ENCODE measurements at places on chromosomes 5 and 9.

- DNase-seq = no peak
These were observed 30.4 kb downstream of the HMGCR start for GRCh38 chr5:75367401-75367800.

DNA sequence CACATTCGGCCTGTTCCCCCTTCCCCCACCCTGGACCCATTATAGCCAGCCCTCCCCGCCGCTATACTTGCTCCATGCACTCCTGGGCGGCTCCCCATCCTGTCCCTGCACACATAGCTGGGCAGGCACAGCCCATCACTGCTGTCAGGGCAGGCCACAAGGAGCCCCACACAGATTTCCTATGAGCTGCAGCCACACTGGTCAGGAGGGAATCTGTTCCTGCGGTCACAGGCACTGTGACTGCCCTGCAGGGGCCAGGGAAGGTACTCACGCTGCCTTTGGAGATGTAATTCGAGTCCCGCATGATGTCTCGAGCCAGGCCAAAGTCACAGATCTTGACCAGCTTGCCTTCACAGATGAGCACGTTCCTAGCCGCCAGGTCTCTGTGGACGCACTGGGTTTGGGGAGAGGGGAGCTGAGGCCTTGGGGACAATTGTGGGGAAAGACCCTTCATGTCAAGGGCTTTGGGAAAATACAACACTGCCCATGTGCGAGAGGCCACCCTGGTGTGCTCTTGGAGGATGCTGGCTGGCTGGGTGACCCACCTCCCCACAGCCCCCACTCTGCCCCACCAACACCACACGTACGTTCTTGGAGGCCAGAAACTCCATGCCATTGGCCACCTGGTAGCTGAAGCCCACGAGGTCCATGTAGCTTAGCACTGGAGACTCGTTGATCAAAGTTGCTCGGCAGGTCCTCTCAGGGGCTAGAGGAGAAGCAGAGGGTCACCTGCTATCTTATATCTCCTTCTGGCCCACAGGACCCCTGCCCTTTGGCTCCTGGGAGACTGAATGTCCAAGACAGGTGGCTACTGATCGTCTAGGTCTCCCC lies 34.5 kb upstream of the CSF1R start:
- no peak for DNase-seq

GRCh38 chr5:154713615-154714125 lies 41.5 kb upstream of the LARP1 start:
- no peak for DNase-seq

GRCh38 chr5:124841829-124842712 lies 95.6 kb upstream of the ZNF608 start:
- no peak for DNase-seq

- DNase-seq = no peak
These were observed 7.5 kb upstream of the PFDN1 start for GRCh38 chr5:140310434-140310833.

- no peak for DNase-seq
These were observed 1.4 kb downstream of the SUSD1 start for GRCh38 chr9:112173489-112174221.

- DNase-seq = no peak
These were observed 174.3 kb downstream of the PRR16 start for GRCh38 chr5:120638449-120638848.

DNA sequence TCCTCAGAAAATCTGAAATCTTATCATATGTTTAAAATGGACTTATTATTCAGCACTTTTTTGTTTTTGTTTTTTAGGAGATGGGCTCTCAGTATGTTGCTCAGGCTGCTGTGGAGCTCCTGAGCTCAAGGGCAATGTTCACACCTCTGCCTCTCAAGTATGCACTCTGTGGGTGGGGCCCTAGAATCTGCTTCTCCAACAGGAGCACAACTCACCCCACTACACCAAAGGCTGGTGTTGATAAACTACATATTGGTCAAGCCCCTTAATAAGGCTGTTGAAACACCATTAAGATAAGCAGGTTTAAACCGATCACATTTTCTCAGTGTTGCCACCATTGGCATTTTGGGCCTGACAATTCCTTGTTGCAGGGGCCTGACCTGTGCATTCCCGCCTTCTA lies 131.6 kb downstream of the FANCC start:
- DNase-seq = no peak

DNA sequence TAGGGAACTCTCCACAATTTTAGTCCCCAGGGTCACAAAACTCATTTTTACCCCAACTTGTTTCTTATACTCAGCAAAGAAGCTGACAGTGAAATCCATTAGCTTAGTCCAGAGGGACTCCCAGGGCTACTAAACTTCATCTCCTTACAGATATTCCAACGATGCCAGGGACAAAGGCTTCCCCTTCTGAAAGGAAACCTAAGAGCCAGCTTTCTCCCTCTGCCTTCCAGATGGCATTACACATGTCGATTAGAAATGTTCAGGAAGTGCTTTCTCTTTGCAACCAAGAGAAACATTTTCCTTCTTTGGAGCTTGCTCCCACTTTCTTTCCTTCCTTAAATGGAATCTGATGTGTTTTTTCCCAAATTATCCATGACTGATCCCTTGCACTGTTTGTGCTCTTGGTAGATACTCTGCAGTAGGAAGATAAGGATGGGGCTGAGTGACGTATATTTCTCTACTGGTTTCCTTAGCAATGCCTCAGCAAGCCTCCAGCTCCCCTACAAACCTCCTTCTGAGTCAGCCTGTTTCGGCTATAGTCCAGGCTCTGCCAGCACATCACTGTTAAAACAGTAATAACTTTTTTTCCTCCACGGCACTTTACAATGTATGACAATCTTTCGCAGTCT lies 43.0 kb upstream of the HTR4 start:
- no peak for DNase-seq

DNA sequence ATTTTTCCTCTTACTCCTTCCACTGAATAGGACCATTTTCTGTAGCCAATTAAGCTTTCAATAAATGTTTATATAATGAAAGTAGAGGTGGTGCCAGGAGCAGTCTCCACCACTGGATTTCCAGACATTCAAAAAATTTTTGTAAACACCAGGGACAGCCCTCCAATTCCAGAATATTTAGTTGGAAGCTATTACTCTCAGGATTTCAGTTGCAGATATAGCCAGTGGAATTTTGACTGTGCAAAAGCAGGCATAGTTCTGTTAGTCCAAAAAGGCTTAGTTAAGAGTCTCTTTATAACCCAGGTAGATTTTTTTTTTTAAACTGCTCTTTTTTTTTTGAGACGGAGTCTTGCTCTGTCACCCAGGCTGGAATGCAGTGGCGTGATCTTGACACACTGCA lies 138.1 kb upstream of the DMRT1 start:
- DNase-seq = no peak

DNA sequence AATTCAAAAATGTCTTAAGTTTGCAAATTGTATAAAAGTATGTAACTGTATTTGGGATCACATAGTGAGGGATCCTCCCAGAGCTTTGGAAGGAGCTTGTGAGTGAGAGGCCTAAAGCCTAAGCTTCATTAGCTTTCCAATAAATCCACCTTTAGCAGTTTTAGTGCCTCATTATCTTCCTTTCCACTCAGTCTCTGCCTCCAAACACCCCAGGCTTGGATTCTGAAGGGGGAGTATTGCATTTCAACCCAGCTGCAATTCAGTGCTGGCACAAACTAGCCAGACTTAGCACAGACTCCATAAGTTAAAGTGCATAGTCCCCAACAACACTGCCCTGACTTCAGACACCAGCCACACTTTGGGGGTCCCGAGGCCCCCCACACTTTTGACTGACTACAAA lies 113.5 kb downstream of the SMARCA2 start:
- no peak for DNase-seq

DNA sequence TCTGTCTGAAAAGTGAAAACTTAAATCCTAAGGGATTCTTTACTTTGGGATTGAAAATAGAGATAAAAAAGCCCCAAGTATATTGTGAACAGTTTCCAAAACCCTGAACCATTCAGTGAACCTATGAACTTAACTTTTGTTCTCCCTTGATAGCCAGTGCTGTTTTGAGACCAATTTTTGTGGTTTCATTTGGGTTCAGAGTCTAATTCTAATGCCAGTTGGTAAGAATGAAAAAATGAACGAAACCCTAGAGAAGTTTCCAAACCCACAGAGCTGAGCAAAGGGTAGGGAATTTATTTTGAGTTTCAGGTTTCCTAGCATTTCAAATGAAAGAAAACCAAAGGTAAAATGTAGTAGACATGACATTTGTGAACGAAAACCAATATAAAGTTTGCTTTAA lies 1366.8 kb downstream of the EFNA5 start:
- no peak for DNase-seq

DNA sequence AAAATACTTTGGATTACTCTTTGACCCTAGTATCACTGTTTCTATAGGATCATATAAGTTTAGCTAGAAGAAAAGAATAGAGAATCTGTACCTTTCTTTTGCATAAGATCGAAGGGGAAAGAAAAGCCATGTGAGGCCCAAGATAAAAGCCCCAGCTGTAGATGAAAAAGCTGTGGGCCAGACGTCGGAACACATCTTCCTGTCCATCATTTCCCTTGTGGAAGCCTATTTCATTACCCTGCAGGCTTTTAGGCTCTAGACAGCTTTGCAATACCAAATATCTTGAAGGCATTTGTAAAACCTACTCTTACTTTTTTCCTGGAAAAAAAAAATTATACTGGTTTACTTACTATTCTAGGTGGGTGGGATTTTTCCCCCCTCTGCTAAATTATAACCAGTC lies 10.0 kb downstream of the PALM2AKAP2 start:
- no peak for DNase-seq

DNA sequence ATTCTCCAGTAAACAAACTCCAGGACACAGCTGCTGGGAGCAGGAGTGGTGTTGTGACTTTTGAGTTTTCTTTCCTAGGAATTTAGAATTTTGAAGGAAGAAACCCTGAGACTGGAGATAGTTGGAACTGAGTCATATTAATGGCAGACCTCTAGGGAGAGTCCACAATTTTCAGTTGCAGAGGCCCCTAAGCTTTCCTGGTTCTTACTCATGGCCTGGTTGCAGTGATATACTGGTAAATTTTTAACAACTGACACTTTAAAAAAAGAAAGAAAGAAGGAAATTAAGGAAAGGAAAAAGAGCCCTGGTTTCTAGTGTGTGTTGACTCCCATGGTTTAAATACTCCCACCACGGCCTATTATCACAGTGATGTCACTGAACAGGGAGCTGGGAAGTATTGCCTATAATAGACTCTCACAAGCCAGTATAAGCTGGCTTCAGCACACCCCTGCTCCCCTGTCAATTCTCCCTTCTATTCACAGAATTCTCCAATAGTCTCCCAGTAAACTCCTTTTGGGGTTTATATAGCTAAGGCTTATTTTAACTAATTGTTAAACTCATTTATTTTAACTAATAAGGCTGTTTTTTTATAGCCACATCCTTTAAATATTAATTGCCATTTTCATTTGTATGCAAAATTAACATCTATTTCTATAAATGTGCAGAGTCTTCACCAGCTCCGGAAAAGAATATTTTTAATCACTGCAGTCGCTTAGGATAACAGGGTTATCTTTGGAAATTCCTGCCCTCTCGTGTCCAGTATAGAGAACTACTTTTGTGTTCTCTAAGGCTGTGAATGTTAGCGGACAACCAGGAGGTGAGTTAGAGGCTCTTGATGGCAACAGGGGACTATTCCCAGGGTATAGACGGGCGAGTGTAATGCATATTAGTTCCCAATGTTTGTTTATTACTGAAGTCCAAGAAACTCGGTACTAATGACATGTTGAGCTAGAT lies 59.7 kb downstream of the GGTA1 start:
- DNase-seq = no peak

GRCh38 chr9:131874447-131874846 lies 134.6 kb upstream of the RAPGEF1 start:
- DNase-seq = no peak

DNA sequence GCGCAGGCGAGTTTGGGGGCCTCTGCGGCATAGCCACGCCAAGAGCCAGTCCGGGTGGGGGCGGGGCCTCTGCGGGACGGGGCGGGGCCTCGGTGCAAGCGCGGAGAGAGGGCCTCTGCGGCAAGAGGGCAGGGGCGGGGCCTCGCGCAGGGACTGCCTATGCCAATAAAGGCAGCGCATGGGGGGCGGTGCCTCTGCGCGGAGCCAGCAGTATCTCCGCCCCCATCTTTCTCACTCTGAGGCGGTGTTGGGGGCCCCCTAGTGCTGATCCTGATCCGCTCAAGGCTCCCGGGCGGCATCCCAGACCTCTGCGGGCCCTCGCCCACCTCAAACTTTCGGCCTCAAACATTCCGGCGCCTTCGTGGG lies 9.2 kb upstream of the GPRIN1 start:
- DNase-seq = no peak

DNA sequence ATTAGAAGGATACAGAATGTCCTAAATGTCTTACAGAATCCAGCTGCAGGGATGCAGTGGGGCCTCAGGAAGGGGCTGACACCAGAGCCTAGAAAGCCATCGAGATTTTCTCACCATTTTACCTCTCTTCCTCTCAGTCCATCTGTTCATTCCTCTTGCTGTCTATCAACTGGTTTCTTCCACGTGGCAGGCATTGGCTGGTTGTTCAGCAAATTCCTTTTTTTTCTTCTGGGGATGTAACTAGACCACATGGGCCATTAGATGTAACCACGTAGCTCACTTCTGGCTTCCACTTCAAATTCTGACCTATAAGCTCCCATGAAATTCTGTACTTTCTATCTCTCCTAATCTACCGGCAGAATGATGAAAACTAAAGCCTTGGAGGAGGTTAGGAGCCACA lies 93.6 kb upstream of the MTAP start:
- DNase-seq = no peak

DNA sequence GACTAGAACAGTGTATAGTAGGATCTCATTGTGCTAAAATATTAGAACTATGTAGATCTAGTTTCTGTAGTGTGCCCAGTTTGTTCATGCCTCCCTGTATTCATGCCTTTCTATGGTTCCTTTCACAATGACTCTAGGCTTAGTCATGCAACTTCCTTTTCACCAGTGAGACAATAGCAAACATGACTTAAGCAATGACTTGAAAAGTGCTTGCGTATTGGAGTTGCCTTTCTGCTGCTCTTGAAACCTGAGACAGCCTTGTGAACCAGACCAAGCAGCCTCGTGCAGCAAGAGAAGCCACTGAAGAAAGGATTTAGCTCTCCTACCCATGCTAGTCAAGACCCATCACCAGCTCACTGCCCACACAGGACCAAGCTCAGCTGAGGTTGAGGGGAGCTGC lies 294.5 kb upstream of the TAS2R1 start:
- no peak for DNase-seq

- DNase-seq = no peak
These were observed 124.2 kb downstream of the TRIO start for GRCh38 chr5:14267166-14267838.

DNA sequence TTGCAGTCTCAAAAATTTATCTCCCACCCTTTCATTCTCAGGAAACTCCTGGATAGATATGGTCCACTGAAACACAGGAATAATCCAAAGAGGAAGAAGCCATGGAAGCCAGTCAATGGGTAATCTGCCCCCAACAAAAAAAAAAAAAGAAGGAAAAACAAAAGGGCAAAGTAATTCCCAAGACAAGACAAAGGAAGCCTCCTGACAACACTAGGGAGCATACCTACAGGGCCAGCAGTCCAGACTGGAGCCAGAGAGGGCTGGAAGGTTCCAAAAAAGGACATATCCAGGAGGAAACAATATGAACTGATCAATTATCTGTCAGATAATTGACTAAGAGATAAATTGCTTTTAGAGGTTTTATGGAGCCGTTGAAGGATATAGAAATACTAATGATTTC lies 12.9 kb downstream of the FNIP1 start:
- no peak for DNase-seq
